Right ventricle myocardium superior (tissue), 1 donor: ENCODE measurements at places on chromosomes 3 and 15. TPM values are rescaled to one million over a fixed set of nuclear protein-coding genes. Genes with fewer than 3 reads are reported as not detected.
A peak's percentile ranks its signal among the peaks of the same experiment; 100 is the strongest.

DNA sequence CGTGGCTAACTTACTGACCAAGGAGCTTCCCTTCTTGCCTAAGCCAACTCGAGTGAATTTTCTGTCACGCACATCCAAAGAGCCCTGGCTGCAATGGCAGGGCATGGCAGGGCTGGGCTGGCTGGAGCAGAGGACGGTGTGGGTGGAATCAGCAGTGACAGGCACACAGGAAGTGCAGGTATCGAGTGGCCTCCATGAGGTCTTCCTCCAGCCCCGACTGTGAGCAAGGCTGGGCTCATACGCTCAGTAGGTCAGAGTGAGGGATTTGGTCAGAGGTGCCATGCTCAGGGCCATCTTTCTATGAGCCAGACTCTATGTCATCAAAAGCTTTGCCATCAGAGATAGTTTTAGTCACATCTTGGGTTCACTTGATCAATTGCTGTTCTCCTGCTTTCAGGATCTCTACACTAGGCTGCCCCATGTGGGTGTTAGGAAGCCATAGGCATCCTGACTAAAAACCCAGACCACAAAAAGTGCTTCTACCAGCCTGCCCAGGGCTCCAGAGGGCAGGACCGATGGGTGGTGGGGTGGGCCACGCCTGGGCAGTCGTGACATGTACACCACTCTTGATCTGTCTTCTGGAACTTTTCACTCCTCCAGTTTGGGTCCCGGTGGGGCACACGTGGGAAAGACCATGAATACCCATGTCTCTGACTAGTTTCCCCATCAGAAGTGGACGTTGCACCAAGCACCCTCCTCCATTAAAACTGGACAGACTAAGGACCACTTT lies 22.6 kb upstream of the COMMD4 start:
- DNase-seq, result no peak

The GRAMD2A gene
- total RNA-seq, result not detected

The IMPG2 gene
- 0.11 TPM for total RNA-seq

DNA sequence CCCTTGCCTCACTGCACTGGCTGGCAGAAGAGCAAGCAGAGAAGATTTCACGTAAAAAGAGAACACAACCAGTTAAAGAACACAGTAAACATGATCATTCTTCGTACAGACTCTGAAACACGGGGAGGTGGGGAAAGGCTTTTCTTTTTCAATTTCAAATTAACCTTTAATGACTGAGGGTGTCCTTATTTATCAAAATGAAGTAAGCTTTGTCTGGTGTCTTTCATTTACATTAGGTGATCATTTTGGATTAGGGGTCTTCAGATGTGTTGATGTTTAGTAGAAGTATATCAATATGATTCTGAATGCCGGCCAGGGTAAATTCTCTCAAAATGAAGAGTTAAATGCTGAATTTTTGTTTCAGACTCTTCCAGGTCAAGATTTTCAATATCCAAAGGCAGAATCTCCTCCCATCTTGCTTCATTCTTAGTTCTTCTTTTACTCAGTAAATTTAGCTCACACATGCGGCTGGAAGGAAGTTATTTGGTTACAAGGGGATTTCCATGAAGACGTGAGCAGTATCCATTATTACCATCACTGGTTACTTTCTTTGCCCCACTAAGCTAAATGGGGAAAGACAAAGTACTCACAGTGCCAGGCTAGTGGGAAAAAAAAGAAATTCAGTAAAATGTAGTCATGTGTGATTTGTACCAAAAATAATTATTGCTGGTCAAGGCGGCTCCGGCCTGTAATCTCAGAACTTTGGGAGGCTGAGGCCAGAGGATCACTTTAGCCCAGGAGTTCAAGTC lies 272.2 kb upstream of the NR2F2 start:
- no peak for DNase-seq

GRCh38 chr3:142850395-142851023 lies 38.4 kb downstream of the PCOLCE2 start:
- DNase-seq, result no peak

The PLAAT1 gene
- 4.5 TPM for total RNA-seq

GRCh38 chr15:26702381-26702780 lies 70.5 kb downstream of the GABRB3 start:
- no peak for DNase-seq

GRCh38 chr3:149752051-149752787 lies at the start of gene COMMD2:
TSS of gene COMMD2 (minus strand) at chr3:149752489. CDS start at chr3:149752444, 45 bp downstream.
- peak; percentile 85 for DNase-seq

GRCh38 chr15:85706779-85707518 lies 87.8 kb downstream of the KLHL25 start:
- no peak for DNase-seq

The NGRN gene
- total RNA-seq, result 122 TPM

The CCR8 gene
- total RNA-seq, result not detected

- peak; percentile 66 for DNase-seq
Measured at GRCh38 chr15:62306851-62307504, 141.9 kb upstream of the C2CD4B start.

- DNase-seq, result no peak
Measured at GRCh38 chr15:36860792-36861191, 239.6 kb downstream of the MEIS2 start.

The ISG20 gene
- total RNA-seq, result 2.5 TPM

The GNAT1 gene
- not detected for total RNA-seq

The CAND2 gene
- 61.6 TPM for total RNA-seq

The TTC14 gene
- 12.3 TPM for total RNA-seq

GRCh38 chr3:98695796-98696195 lies 67.3 kb upstream of the ST3GAL6 start:
- no peak for DNase-seq

DNA sequence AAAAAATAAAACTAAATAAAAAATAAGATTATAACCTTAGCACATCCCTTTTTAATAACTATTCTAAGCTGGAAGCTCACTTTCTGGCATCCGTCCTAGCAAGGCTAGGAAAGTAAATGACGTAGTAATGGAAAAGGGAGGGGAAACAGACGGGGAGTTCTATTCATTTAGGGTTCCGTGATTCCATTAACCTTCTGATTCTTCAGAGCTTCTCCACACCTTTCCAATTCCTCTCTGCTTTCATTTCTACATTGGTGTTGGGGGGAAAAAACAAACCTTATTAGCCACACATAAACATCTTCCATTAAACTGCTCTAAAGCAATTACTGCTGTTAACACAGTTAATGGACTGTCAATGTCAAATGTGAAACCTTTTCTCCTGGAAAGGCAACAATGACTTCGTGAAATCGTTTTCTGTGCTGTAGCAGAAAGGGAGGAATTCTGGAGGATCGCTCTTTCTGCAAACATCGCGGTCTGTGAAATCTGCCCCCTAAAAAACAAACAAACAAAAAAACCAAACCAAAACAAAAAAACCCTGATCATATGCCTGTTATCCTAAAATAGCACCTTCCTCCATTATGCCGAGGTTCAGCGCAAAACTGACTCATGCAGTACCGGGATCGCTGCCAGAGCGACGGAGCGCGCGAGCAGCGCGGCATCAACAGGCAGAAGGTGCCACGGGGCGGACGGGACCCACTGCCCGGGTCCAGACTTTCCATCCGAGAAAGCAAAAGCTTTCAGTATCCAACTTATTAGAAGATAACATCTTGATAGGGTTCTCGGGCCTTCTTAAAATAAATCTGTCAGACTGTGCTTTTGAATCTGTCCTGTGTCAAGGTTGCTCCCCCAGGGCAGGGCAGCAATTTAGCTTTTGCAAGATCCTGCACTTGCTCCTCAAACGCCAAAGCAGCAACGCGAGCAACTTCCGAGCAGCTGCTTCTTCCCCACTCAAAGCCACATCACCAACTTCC lies 156.2 kb downstream of the FGF12 start:
- peak; percentile 84 for DNase-seq

DNA sequence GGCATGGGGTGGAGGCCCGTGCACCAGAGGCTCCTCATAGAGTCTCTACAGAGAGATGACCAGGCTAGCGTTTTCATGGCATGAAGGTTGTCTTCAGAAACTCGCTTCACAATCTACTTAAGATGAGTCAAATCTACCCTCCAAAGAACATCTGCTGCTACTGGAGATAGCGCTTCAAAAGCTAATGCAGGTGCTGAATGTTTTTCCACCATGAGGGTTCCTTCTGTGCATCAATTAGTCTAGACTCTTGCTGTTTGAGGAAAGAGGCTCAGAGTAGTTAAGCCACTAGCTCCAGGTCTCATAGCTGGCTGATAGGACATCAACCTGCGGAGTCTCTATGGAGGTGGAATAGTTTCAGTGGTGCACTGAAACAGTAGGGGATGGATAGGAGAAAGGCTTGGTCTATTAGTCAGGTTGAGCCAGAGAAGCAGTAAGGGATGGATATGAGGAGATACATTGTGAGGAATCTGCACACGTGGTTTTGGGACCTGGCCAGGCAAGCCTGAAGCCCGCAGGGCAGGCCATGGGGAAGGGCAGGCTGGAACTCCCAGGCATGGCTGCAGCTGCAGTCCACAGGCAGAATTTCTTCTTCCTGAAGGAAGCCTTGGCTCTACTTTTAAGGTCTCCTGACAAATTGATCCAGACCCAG lies 117.5 kb downstream of the APBA2 start:
- DNase-seq, result no peak

GRCh38 chr15:74263466-74263865 lies 27.3 kb downstream of the CCDC33 start:
- DNase-seq, result no peak

The SRGAP3 gene
- total RNA-seq, result 5.1 TPM

The SH2D7 gene
- total RNA-seq, result not detected

- no peak for DNase-seq
Measured at GRCh38 chr3:30962493-30962892, 68.0 kb upstream of the GADL1 start.

GRCh38 chr3:178205740-178206139 lies 330.5 kb upstream of the KCNMB2 start:
- DNase-seq, result no peak

- DNase-seq, result no peak
Measured at GRCh38 chr3:171586274-171586673, 126.1 kb upstream of the TNIK start.

The PRR23B gene
- not detected for total RNA-seq

DNA sequence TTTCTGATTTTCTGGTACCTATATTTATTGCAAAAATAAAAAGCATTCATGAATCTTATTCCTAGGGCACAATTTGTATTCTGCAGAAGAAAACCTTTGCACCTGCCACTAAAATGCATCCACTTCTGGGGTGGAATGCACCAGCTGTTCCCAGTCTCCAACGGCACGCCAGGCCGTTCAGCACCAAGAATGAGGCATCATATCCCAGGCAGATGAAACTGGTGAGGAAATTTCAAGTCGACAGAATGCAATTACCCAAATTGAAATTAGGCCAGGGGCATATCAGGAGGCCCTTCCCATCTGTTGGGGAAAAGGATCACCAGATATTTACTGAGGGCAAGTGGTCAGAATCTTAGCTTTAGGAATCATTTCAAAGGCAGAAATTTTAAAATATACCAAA lies 13.6 kb upstream of the RBMS3 start:
- no peak for DNase-seq

The DNAH12 gene
- 0.08 TPM for total RNA-seq

DNA sequence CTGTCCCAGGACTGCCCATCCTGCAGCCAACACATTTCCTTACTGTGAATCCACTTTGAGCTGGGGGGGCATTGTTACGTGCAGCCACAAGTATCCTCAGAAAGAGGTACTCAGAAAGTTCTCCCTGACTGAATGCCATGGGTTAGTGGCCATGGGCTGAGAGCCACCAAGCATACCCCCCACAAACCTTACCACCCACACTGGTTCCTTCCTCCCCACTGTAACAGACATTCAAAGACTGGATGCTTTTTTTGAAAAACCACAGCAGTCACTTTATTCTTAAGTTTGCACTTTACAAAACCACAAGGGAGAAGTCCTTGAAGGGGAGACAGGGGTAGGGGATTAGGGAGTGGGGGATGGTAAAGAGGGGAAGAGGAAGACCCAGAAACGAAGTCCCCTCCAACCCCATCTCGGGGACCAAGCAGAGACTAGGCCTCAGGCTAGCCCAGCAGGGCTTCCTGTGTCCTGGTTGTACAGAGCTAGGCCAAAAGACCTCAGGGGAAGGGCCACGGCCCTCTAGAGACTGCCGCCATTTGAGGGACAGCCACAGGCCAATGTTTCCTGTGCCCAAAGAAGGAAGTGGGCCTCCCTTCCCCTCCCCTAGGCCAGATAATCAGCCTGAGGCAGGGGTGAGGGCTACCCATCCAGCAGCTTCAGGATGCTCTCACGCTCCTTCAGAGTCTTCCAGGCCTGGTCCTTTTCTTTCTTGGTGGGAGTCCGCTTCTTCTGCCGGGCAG lies 10.1 kb upstream of the CAMK1 start:
- peak; percentile 51 for DNase-seq

DNA sequence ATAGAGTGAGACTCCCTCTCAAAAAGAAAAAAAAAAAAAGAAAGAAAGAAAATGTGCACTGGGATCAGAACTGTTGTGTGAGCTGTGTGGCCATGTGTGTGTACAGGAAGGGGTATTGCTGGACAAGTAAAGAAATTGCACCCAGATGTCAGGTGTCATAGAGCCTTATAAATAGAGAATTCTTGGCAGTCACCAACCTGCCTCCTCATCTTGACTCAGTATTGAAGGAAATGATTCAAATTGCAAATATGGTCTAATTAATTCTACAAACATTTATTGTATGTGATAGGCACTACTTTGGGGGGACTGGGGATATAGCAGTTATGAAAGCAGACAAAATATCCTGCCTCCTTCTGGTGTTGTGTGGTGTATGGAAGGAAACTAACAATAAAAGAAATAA lies 243.8 kb upstream of the TTC14 start:
- no peak for DNase-seq

The RTP3 gene
- not detected for total RNA-seq

The WDR93 gene
- total RNA-seq, result 0.11 TPM

The NDN gene
- 37.7 TPM for total RNA-seq

GRCh38 chr3:176523114-176523513 lies 674.2 kb downstream of the TBL1XR1 start:
- DNase-seq, result no peak

The ADGRG7 gene
- not detected for total RNA-seq

- no peak for DNase-seq
Measured at GRCh38 chr3:131447349-131447748, 55.4 kb downstream of the MRPL3 start.

The PLS1 gene
- 1.9 TPM for total RNA-seq

The CIB1 gene
- total RNA-seq, result 71.6 TPM

The CHRM5 gene
- total RNA-seq, result not detected

The ERICH6 gene
- not detected for total RNA-seq

The ASB7 gene
- 5.1 TPM for total RNA-seq

DNA sequence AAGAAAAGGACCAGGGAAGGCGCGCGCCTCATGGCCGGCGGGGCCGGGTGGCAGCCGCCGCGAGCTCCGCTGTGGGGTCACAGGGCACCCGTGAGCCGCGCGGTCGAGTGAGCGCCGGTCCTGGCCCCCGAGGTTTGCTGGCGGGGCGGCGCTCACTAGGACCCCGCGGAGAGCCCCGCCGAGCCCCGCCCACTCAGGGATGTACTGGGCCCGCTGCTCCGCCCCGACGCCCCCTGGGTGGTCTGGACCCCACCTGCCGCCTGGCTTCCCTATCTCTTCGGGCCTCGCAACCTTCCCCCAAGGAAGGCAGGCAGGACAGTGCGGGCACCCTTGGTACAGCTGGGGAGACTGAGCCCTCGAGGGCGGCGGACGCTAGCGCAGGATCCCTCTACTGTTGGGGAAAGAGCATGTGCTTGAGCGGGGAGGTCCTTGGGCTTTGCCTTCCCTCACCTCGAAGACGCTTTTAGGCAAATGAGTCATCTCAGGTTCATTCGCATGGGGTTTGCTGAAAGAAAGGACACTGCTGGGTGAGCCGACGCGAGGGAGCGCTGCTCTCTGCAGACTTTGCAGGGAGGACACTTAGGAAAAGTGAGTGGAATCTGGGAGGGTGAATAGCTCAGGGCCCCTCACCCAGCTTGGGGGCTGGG lies at the start of gene CHRNB4:
CHRNB4 (minus strand) TSS at position 109 of the 647 bp plus-strand sequence; CDS start at position 32, 77 bp downstream.
- DNase-seq, result no peak
